ENCODE measurements at places on chromosomes 16 and 17.
A peak's percentile ranks its signal among the peaks of the same experiment; 100 is the strongest.

DNA sequence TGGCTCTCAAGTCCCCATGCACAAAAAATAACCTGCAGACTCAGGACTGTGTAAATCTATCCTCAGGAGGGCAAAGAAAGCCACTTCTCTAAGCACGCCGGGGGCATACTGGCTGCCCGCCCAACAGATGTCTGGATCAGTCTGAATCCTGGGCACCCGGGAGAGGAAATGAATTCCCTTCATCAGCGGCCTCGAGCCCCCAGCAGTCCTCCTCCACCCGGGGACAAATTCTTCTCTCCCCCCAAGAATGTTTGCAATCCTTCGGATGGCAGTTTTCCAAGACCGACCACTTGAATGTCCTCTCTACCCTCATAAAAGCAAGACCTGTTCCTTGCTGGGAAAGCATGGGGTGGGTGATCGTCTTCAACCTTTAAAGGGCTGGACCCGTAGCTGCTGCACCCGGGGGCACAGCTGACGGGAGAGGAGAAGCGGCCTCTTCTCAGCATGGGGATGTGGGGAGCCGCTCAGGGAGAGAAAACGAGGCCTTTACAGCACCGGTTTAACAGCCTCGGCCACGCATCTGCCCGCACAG, 9.4 kb upstream of the MAP2K3 start:
- peak; percentile 35 for DNase-seq

- DNase-seq, result peak; percentile 55
Observed at GRCh38 chr17:19270704-19271611, 33.8 kb downstream of the EPN2 start.

DNA sequence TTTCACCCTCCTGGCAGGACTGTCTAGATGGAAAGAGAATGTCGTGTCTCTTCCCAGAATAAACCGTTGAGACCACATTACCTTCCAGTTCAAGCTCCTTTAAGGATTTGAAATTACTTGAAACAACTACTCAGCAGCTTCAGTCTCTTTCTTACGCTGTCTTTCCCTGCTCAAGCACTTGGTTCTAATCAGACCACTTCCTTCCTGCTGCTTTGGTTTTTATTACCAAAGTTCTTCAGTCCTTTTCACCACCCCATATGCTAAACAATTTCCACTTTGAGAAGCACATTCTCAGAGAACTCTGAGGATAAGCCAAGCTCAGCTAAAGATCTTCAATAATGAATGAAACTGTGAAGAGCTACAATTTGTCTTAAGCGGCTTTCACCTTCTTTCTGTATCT, 105.4 kb downstream of the STX8 start:
- DNase-seq, result no peak

- DNase-seq, result peak; percentile 39
Observed at GRCh38 chr17:50660887-50661345, 26.2 kb downstream of the ABCC3 start.

DNA sequence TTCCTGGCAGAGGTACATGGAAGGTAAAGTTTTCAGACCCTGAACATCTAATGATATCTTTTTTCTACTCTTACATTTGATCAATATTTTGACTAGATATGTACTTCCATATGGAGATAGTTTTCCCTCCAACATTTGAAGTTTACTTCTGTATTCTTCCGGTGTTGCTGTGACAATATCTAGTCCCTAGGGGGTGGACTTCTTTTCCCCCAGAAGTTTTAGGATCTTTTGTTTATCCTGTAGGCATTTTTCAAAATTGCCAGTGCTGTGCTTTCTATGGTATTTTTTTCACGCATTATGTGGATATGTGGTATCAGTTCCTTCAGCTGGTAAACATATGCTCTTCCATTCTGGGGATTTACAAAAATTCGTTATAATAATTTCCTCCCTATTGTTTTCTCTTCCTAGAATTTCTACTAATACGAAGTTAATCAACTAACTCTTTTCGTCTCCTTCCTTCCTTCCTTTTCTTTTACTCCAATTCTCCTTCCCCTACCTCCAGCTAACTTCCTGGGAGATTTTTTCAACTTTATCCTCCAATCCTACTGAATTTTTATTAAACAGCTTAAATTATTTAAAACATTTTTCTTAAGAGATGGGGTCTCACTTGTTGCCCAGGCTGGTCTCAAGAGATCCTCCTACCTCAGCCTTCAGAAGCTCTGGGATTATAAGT, 26.1 kb upstream of the ZNHIT3 start:
- no peak for DNase-seq

DNA sequence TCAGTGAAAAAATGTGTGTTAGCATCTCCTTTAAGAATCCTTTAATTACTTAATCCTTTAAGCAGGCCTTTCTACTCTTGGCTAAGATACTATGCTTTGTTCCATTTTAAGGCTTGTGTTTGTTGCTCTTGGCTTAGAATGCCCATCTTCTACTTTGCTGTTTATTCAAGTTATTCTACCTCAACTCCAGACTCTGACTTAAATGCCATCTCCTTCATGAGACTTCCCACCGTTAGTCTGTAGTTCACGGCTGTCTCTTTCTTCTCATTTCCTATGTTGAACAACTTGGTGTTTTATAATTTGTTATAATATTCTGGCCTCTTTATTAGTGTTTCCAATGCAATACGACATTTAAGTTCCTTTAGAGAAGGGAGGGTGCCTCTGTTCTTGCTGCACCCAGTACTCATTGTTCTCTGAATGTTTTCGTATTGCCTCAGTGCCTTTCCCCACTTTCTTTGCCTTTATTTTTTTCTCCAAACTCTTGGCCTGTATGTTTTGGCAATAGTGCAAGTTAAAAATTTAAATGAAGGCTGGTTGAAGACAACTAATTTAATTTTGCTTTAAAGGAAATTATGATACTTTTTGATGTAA, 6.1 kb upstream of the KRT10 start:
- DNase-seq, result no peak

- DNase-seq, result no peak
Observed at GRCh38 chr16:56894331-56894917, 29.4 kb downstream of the SLC12A3 start.

- no peak for DNase-seq
Observed at GRCh38 chr16:375212-375611, 4.9 kb upstream of the MRPL28 start.

GRCh38 chr16:19505600-19506303, 16.1 kb downstream of the GDE1 start:
- no peak for DNase-seq

DNA sequence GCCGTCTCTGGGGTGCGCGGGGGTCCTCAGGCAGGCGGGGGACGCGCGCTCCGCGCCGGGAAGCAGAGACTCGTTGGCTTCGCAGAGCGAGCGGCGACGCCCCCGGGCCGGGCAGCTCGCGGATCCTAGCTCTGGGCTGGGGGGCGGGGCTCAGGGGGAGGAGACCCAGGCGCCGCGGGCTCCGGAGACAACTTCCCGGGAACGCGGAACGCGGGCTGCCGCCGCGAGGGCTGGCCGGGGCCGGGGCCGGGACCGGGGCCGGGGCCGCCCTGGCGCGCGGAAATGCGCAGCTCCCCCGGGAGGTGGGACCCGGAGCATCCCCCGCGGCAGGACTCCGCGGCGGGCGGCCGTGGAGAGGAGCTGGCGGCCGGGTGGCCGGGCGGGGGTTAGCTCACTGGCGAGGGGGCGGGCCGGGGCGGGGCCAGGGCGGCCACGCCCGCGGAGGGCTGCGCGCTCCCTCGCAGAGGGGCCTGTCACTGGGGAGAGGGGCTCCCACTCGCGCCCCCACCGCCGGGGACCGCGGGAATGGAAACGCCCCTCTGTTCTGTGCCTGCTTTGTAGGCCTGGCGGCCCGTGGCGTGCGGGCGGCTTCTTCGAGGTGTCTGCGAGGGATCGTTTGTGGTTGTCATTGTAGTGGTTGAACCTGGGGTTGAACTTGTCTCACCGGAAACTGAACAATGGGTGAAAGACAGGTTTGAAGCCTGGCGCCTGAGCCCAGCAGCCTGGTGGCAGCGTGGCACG, at the start of gene GAS7:
Gene GAS7, minus strand, starts transcription at position 98 of the 741 bp plus-strand sequence.
- DNase-seq, result no peak

DNA sequence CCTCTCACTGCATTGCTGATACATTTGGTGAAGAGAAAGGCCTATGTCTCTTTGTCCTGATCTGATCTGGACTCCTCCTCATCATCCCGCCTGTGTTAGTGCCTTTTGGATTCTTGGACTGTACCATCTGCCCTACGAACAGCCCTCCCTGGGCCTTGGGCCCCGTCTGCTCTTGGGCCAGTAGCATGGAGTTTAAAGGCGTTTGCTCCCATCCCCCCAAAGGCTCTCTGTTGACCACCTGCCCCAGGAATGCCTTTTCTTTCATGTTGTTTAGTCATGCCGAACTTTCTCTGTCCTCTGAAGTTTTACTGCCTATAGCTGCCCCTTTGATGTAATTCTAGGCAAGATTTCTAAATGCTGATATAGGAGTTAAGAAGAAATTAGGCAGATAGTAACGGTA, 30.9 kb upstream of the MEAK7 start:
- no peak for DNase-seq

- peak; percentile 66 for DNase-seq
Observed at GRCh38 chr17:7997186-7997585, 5.2 kb upstream of the GUCY2D start.

DNA sequence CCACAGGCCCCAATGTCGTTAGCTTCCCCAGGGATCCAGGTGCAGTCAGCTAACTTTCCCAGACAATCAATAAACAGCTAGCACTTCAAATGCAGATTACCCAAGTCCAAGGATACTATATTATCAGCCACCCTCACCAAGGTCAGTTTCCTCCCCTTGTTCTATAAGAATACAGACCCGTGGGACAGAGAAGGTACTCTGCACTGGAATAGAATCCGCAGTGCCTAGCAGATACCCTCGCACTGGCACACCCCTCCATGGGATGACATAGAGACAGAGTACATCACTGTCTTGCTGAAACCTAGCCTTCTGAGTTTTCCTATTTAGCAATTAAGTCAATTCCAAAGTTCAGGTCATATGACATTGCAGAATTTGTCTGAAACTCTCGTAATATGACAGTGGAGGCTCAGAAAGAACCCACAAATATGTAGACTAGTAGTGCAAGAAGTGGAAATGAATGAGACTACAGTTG, 40.0 kb upstream of the ABCA10 start:
- no peak for DNase-seq

- no peak for DNase-seq
Observed at GRCh38 chr16:31055613-31056012, 18.4 kb downstream of the ZNF668 start.

DNA sequence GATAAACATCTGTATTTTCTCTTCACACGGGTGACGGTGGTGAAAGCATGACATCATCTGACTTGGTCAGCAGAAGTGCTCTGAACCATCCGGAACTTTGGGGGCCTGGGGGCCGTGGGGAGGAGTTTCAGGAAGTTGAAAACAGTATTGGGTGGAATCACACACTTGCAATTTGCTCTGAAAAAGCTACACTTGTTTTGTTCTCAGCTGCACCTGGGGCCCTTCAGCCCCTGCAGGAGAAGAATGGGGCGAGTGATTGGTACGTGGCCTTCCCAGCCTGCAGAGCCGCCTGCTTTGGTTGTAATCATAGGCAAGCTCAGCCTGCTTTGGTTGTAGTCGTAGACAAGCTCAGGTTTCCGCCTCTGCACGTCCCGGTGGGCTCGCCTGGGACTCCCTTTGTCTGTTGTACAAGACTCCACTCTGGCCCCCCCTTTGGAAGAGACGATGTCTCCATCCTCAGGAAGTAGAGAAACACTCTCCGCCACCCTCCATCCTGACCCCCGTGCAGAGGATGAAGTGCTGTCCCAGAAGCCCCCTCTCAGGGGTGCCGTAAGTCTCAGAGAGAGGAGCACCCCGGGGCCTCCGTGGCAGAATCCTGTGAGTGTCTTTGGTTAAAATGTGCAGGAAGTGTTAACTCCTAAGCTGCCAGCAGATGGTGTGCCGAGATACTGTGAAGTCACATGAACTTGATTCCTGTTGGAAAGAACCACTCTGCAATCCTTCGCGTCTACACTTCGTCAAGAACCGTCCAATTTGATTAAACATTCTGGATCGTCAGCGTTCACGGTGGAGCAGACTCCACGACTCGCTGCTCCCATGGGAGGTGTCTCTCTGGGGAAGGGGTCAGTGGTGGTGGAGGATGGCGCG, 5.4 kb downstream of the BANP start:
- no peak for DNase-seq

GRCh38 chr17:82542439-82542838, 22.9 kb downstream of the FOXK2 start:
- no peak for DNase-seq

- DNase-seq, result no peak
Observed at GRCh38 chr17:76716146-76716838, 5.5 kb upstream of the MXRA7 start.

GRCh38 chr16:16116841-16117240, 106.5 kb downstream of the ABCC6 start:
- no peak for DNase-seq

DNA sequence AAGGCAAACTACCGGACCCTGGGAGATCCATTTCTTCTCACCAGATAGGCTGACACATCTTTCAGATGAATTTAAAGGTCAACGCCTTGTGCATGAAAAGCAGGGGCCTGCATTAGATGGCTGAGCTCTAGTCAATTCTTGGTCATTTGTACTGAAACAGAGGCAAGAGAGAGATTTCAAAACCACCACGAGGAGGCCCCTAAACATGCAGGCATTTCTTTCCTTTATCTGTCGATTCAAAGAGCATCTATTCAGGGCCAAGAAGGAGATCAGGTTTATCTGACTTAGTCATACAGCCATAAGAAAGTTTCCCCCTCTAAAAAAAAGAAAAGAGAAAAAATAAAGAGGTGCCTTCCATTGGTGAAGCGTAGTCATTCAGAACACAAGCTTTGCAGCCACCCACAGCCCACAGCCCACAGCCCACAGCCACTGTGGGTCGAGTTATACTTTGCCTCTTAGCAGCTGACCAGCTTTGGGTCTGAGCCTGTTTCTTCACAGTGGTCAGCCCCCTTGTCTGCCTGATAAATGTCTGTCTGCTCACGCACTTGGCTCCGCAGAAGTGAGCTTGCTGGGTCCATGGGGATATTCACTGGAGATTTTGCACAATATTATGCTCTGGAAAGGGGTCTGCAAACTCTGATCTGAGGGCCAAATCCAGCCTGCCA, 207.5 kb downstream of the CDH13 start:
- no peak for DNase-seq

DNA sequence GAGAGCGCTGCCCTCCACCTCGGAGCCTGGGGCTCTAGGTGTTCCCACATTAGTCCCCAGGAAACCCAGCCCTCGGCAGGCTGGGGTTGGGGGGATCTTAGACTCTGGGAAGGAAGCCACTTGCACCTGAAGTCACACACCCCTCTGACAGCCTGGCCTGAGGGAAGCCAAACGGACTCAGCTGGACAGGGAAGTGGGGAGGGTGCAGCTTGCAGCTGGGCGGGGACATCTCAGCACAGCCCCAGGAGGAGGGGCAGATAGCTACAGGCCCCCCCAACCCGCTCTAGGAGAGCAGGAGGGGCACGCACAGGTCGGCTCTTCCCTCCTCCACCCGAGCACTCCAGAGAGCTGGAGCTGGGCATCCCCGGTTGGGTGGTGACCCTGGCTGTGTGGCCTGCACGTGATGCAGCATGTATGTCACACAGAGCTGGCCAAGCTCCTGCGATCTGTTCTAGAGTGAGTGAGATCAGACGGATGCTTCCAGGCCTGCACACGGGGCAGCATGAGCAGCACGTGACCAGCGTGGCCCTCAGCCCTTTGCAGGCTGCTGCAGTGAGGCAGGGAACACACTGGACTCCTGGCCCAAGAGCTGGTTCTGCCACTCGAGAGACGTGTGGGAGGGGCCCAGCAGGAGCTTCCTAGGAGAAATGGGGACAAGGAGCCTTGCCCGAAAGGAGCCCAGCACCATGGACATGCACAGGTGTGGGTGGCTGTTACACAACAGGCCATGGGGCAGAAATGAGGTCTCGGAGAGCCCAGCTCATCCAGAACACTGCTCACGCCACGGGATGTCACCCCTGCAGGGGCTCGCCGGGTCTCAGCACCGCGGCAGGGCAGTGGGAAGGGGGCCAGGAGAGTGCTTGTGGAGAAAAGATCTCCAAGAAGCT, 15.4 kb downstream of the KIFC3 start:
- no peak for DNase-seq

- DNase-seq, result peak; percentile 46
Observed at GRCh38 chr17:80180192-80180591, 10.4 kb downstream of the CARD14 start.
